Activated CD8-positive, alpha-beta memory T cell treated with anti-CD3 and anti-CD28 coated beads for 48 hours (primary cell): ENCODE measurements at places on chromosomes 3 and 15.

GRCh38 chr3:65268426-65268825, 580.6 kb upstream of the ADAMTS9 start:
- DNase-seq = no peak

GRCh38 chr3:115760716-115761115, 137.4 kb downstream of the GAP43 start:
- DNase-seq = no peak

- DNase-seq = no peak
Measured at GRCh38 chr3:27166888-27167287, 202.3 kb downstream of the NEK10 start.

GRCh38 chr15:25740383-25741255, 122.5 kb downstream of the ATP10A start:
- no peak for DNase-seq

DNA sequence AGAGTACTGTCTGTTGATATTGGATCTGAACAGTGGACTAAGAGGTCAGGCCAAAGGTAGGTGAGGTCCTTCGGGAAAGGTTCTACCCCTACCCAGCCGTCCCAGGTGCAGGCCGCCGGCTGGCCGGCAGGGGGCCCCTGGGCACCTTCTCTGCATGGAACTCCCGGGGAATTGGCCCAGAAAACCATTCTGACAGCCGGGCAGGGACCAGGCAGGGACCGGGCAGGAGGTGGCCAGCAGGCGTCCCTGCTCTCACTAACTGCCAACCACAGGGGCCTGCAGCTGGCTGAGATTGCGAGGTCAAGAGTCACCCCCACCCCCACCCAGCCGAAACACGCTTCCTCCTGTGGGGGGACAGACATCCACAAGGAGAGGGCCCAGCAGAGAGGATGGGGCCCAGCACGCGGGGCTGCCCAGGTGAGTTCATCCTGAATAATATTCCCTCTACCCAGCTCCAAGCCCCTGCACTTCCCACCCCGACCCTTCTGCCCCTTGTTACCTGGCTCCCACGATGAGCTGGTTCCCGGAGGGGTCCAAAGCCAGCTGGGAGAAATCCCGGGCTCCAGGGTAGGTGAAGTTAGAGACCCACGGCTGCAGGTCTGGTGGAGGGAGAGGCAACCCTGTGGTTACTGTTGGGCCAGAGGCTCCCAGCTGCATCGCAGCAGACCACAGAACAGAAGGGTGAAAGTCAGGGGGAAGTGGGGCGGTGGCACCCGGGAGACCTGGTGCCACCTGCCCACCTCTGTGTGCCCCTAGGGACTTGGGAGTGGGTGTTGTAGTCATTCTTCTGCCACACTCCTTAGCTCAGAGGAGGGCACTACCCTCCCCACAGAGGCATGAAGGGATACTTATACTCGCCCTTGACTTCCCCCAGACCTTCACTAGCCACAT, 84.4 kb downstream of the SEMA5B start:
- DNase-seq = no peak

DNA sequence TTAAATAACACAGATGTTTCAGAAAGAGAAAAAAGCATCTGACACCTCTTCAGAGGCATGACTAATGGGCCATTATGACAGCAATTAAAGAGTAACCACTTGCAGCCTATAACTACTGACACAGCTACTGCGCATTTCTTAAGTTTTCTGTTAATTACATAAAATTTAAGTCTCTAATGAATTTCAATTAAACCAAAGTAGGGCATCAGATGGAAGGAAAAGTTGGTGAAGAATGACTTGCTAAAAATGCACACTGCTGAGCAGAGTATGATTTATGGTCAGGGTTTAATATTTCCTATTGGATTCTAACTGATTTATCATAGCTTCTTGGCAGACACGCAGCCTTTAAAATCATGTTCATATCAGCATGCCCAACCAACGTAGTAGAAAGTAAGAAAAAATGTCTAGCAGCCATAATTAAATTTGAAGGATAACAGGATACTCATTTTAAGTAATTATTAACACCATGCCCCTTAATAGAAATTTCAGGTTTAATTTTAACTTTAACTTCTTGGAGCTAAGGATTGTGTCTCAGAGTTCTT, 140.0 kb downstream of the CBLB start:
- DNase-seq = no peak

GRCh38 chr3:11818033-11818432, 28.7 kb downstream of the TAMM41 start:
- no peak for DNase-seq
